ENCODE measurements at places on chromosomes 16 and 17.

GRCh38 chr17:80611816-80612215, 67.2 kb downstream of the RPTOR start:
- H3K4me3 ChIP-seq: no peak overlapping the region
- H3K36me3 ChIP-seq: peaks cover 16% of the 10 kb centered on the region
- peaks cover 3% of the 10 kb centered on the region for H3K27me3 ChIP-seq
- H3K27ac ChIP-seq: no peak overlapping the region

- no peak overlapping the region for H3K4me3 ChIP-seq
- no peaks in the 10 kb centered on the region for H3K36me3 ChIP-seq
- no peak for DNase-seq
- peaks cover 40% of the 10 kb centered on the region for H3K4me1 ChIP-seq
- H3K27ac ChIP-seq: no peak overlapping the region
Observed at GRCh38 chr16:65619606-65620005, 497.7 kb upstream of the CDH11 start.

GRCh38 chr16:50437769-50438437, 69.1 kb upstream of the BRD7 start:
- peaks cover 11% of the 10 kb centered on the region for H3K36me3 ChIP-seq
- peaks cover 3% of the 10 kb centered on the region for H3K27me3 ChIP-seq
- no peak overlapping the region for H3K27ac ChIP-seq
- DNase-seq: no peak

DNA sequence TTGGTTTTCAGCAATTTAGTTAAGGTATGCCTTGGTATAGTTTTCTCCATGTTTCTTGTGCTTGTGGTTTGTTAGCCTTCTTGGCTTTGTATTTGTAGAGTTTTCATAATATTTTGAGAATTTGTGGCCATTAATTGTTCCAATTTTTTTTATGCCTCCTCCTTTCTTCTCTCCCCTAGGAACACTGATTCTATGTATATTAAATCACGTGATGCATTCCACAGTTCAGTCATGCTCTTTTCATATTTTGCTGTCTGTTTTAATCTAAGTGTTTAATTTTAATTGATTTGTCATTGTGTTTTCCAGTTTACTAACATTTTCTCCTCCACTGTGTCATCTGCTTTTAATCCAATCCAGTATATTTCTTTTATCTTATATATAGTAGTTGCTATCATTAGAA, 263.6 kb downstream of the SHISA9 start:
- H3K27ac ChIP-seq: no peak overlapping the region
- H3K36me3 ChIP-seq: no peaks in the 10 kb centered on the region
- H3K4me3 ChIP-seq: no peak overlapping the region
- H3K27me3 ChIP-seq: peaks cover 7% of the 10 kb centered on the region

DNA sequence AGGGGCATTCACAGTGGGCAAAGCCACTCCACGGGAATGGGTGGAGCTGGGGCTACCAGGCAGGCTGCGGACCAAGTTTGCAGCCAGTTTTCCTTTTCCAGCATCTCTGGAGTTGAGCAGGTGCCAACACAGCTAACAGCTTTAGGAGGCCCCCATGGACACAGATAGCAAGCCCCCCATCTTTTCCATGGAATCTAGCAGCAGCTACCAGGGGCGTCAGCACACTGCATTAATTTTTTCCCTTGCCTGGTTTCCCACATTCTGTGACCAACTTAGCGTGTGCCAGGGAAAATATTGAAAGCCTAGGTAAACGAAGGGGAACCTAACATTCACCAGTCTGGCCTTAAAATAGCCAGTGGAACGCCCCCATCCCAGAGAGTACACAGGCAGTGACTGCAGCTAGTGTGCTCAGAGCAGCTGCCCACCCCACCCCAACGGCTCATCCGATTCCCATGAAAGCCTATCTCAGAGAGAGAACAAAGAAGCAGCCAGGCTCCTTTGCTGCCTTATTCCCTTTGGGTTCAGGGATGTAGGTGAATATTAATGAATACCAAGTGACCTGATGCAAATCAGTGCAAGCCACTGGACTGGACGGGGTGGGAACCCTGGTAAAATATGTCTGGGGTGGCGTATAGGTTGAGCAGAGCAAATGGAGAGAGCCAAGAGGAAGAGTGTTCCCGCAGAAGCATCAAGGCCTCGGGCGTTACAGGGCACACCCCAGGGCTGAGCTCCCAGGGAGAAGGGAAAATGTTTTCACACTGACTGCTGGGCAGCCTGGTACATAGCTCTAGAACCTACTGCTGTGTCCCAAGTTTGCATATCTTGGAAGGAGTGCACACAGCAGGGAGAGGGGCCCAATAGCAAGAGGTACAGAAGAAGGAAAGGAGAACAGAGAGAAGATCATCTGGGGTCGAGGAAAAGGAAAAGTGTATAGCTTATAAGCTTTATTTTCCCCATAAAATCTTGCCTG, 73.9 kb upstream of the SOX9 start:
- no peaks in the 10 kb centered on the region for H3K36me3 ChIP-seq
- H3K27ac ChIP-seq: peak overlapping the region; percentile 60
- H3K4me3 ChIP-seq: no peak overlapping the region
- H3K4me1 ChIP-seq: peaks cover 4% of the 10 kb centered on the region
- peaks cover 6% of the 10 kb centered on the region for H3K27me3 ChIP-seq
- no peak for DNase-seq

DNA sequence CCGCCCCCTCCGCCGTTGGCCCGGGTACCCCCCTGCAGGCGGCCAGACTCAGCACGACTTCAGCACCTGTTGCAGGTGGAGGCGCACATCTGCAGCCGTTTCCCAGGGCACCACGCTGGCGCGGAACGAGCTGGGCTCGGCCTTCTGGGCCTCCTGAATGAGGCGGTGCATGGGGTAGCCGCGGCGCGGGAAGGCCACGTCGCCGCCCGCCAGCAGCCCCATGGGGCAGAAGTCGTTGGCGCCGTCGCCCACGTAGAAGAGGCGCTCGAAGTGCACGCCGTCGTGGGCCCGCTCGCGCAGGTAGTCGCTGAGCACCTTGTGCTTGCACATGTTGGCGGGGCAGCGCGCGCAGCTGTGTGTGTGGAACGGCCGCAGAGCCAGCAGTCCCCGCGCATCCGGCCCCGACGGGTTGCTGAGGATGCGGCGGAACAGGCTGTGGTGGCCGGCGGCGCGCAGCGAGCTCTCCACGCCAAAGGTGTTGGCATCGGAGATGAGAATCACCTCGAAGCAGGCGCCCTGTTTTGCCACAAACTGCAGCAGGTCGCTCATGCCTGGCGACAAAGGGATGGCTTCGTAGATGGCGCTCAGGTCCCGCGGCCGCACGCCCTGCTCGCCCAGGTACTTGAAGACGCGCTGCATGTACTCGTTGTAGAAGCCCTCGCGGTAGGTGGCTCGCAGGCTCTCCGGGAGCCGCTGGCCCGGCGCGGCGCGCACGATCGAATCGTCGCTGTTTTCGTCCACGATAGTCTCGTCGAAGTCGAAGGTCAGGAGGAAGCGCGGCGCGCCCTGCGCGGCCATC, 6.2 kb downstream of the PHOSPHO1 start:
- peaks cover 81% of the 10 kb centered on the region for H3K27me3 ChIP-seq
- H3K27ac ChIP-seq: no peak overlapping the region
- DNase-seq: peak; percentile 58
- H3K36me3 ChIP-seq: no peaks in the 10 kb centered on the region
- H3K4me3 ChIP-seq: peak overlapping the region; percentile 82
- H3K4me1 ChIP-seq: peaks cover 26% of the 10 kb centered on the region

- H3K4me3 ChIP-seq: no peak overlapping the region
- H3K27me3 ChIP-seq: no peaks in the 10 kb centered on the region
- H3K27ac ChIP-seq: peak overlapping the region; percentile 61
- no peak for DNase-seq
- H3K4me1 ChIP-seq: peaks cover 18% of the 10 kb centered on the region
Observed at GRCh38 chr17:41975099-41976083, 8.8 kb downstream of the CNP start.

DNA sequence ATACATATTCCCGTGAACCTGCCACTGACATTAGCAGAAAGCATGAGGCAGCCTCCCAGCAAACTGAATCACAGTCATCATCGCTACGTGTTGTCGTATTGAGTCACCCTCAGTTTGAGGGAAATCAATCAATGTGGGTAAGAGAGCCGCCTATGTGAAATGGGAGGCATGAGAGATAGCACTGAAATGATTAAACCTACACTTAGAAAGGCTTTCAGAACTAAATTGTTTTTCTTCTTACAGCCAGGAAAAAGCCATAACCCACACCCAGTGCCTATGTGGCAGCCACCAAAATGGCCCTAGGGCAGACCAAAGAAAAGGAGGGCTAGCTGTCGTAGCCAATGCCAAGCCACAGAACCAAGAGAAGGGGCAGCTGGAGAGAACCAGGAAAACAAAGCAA, 90.5 kb downstream of the ADAMTS18 start:
- peaks cover 17% of the 10 kb centered on the region for H3K4me1 ChIP-seq
- H3K27me3 ChIP-seq: peaks cover 4% of the 10 kb centered on the region
- no peak overlapping the region for H3K4me3 ChIP-seq
- peaks cover 5% of the 10 kb centered on the region for H3K36me3 ChIP-seq
- no peak for DNase-seq
- H3K27ac ChIP-seq: peak overlapping the region; percentile 95

GRCh38 chr16:76222087-76222486, 55.1 kb upstream of the CNTNAP4 start:
- no peak for DNase-seq
- no peak overlapping the region for H3K4me3 ChIP-seq
- H3K36me3 ChIP-seq: no peaks in the 10 kb centered on the region

- H3K27ac ChIP-seq: no peak overlapping the region
- peaks cover 3% of the 10 kb centered on the region for H3K27me3 ChIP-seq
- H3K36me3 ChIP-seq: no peaks in the 10 kb centered on the region
- peaks cover 77% of the 10 kb centered on the region for H3K4me1 ChIP-seq
Observed at GRCh38 chr16:85202631-85203461, 90.6 kb upstream of the CIBAR2 start.

DNA sequence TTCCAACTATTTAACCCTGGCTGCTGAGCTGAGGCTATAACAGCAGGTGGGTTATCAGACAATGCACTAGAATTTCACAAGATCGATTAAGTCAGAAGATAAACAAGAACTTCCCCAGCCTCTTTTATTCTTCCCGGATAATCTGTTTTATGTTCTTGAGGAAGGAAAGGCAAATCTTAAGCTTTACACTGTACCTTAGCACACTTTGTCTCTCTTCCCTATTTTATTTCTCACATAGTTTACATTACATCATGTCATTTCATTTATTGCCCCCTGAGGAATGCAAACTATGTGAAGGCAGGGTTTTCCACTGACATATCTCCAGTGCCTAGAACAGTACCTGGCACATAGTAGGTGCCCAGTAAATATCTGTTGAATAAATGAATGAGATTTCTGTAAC, 139.6 kb downstream of the SKAP1 start:
- H3K4me1 ChIP-seq: peaks cover 17% of the 10 kb centered on the region
- no peak overlapping the region for H3K4me3 ChIP-seq
- peaks cover 2% of the 10 kb centered on the region for H3K27me3 ChIP-seq
- H3K36me3 ChIP-seq: no peaks in the 10 kb centered on the region
- no peak for DNase-seq

- H3K27ac ChIP-seq: no peak overlapping the region
- H3K36me3 ChIP-seq: no peaks in the 10 kb centered on the region
- no peak for DNase-seq
- H3K4me3 ChIP-seq: no peak overlapping the region
- H3K27me3 ChIP-seq: peaks cover 36% of the 10 kb centered on the region
Observed at GRCh38 chr16:26801628-26802027, 265.1 kb upstream of the C16orf82 start.

GRCh38 chr17:82272495-82273326, 789 bp downstream of the CSNK1D start:
- peak overlapping the region; percentile 95 for H3K4me3 ChIP-seq
- peaks cover 60% of the 10 kb centered on the region for H3K36me3 ChIP-seq
- no peaks in the 10 kb centered on the region for H3K27me3 ChIP-seq
- peaks cover 86% of the 10 kb centered on the region for H3K4me1 ChIP-seq
- peak overlapping the region; percentile 100 for H3K27ac ChIP-seq

- peak overlapping the region; percentile 90 for H3K4me3 ChIP-seq
- peaks cover 100% of the 10 kb centered on the region for H3K27me3 ChIP-seq
- peak; percentile 53 for DNase-seq
- peaks cover 27% of the 10 kb centered on the region for H3K4me1 ChIP-seq
- no peak overlapping the region for H3K27ac ChIP-seq
- H3K36me3 ChIP-seq: no peaks in the 10 kb centered on the region
Observed at GRCh38 chr17:15263206-15263579, 1.9 kb downstream of the PMP22 start.

- no peaks in the 10 kb centered on the region for H3K4me1 ChIP-seq
- no peaks in the 10 kb centered on the region for H3K27me3 ChIP-seq
- H3K4me3 ChIP-seq: no peak overlapping the region
- no peak overlapping the region for H3K27ac ChIP-seq
- peaks cover 16% of the 10 kb centered on the region for H3K36me3 ChIP-seq
Observed at GRCh38 chr16:72429671-72430081, 257.7 kb upstream of the PMFBP1 start.

DNA sequence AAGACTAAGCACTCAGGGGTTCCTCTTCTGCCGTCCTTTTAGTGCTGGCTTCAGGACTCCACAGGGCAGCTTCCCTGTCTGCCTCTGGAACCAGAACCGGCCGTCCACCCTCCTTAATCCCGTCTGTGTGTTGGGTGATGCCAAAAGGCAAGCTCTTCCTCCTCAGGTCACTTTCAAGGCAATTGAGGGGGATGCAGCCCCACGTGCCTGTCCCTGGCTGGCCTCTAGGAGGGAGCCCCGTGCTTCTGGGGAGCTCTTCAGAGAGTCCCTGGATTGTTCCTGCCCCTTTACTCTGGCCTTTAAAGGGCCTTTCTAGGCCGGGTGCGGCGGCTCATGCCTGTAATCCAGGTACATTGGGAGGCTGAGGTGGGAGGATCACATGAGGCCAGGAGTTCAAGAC, 77.1 kb downstream of the CRISPLD2 start:
- no peak for DNase-seq
- peaks cover 6% of the 10 kb centered on the region for H3K4me1 ChIP-seq
- H3K27ac ChIP-seq: no peak overlapping the region
- peaks cover 23% of the 10 kb centered on the region for H3K27me3 ChIP-seq
- H3K36me3 ChIP-seq: no peaks in the 10 kb centered on the region

GRCh38 chr17:66567234-66568170, 265.1 kb downstream of the PRKCA start:
- DNase-seq: peak; percentile 82
- H3K27me3 ChIP-seq: no peaks in the 10 kb centered on the region
- no peaks in the 10 kb centered on the region for H3K36me3 ChIP-seq
- no peak overlapping the region for H3K27ac ChIP-seq

- H3K4me1 ChIP-seq: no peaks in the 10 kb centered on the region
- no peak for DNase-seq
- H3K27ac ChIP-seq: no peak overlapping the region
- no peak overlapping the region for H3K4me3 ChIP-seq
- no peaks in the 10 kb centered on the region for H3K36me3 ChIP-seq
Observed at GRCh38 chr16:76614269-76614668, 337.1 kb downstream of the CNTNAP4 start.

- no peak for DNase-seq
- peaks cover 4% of the 10 kb centered on the region for H3K36me3 ChIP-seq
- H3K4me3 ChIP-seq: no peak overlapping the region
- H3K4me1 ChIP-seq: peaks cover 65% of the 10 kb centered on the region
- H3K27me3 ChIP-seq: no peaks in the 10 kb centered on the region
Observed at GRCh38 chr16:75070012-75070841, 46.4 kb downstream of the LDHD start.

- no peak overlapping the region for H3K4me3 ChIP-seq
- H3K27me3 ChIP-seq: no peaks in the 10 kb centered on the region
- no peak overlapping the region for H3K27ac ChIP-seq
- no peak for DNase-seq
- H3K4me1 ChIP-seq: peaks cover 95% of the 10 kb centered on the region
- H3K36me3 ChIP-seq: peaks cover 42% of the 10 kb centered on the region
Observed at GRCh38 chr17:57533684-57534305, 211.3 kb downstream of the CCDC182 start.

- peaks cover 6% of the 10 kb centered on the region for H3K4me1 ChIP-seq
- no peak for DNase-seq
- H3K27me3 ChIP-seq: no peaks in the 10 kb centered on the region
- H3K27ac ChIP-seq: no peak overlapping the region
- no peak overlapping the region for H3K4me3 ChIP-seq
- no peaks in the 10 kb centered on the region for H3K36me3 ChIP-seq
Observed at GRCh38 chr16:70658921-70659320, 12.6 kb downstream of the IL34 start.
